ENCODE measurements at places on chromosomes 4 and X.

GRCh38 chr4:25310803-25311166 lies 1.8 kb upstream of the ZCCHC4 start:
- DNase-seq: no peak

GRCh38 chrX:41381685-41382084 lies 47.7 kb downstream of the DDX3X start:
- DNase-seq: peak; percentile 82

DNA sequence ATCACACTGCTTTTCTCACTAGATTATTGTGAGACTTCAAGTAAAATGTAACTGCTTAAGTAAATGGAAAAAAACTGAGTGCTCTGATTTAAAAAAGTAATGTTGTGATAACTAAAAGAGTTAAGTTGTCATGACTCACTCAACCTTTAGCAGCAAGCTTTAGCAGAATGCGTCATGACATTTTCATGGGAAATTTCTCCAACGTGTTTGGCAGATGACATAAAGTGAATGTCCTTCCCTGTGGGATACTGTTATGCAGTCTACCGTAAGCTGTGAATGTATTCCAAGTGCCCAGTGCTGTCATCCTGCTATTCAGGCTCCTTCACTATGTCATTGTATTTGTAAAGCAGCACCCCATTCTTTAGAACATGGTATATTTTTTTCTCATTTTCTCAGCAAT lies 136.2 kb downstream of the CPXCR1 start:
- DNase-seq: no peak

DNA sequence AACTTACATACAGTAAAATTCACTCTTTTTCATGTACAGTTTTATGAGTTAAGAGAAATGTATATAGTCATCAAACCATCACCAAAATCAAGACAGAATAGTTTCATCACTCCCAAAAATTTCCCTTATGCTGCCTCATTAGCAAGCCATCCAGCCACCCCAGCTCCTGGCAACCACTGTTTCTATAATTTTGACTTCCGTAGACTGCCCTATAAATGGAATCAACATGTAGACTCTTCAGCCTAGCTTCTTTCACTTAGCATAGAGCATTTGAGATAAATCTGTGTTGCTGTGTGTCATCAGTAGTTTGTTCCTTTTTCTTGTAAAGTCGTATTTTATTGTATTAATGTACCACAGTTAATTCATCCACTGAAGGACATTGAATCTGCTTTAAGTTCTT lies 23.2 kb downstream of the HDX start:
- DNase-seq: no peak

GRCh38 chr4:153619811-153620210 lies 64.3 kb upstream of the TLR2 start:
- no peak for DNase-seq

Measured in skeletal muscle cell (primary cell).